ENCODE measurements at places on chromosomes 7 and 10. TPM values are rescaled to one million over a fixed set of nuclear protein-coding genes. Genes with fewer than 3 reads are reported as not detected.

- DNase-seq: no peak
Measured at GRCh38 chr10:48899781-48900180, 39.9 kb downstream of the LRRC18 start.

DNA sequence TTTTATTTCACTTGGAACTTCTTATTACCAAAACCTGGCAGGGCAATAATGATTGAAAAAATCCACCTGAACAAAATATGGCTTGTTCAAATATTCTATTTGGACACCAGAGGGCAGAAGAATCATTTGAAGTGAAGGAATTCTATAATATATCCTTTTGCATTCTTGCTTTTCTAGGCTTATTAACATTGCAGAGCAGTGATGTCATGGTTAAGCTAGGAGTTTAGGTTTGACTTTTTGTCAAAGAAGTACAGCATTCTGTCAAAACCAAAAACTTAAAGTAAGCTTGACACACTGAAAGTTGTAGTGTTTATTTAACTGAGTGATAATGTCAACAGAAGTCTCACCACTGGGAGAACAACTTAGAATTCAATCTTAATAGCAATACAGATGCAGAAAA, 156.0 kb downstream of the SEMA3D start:
- peak; percentile 46 for DNase-seq

DNA sequence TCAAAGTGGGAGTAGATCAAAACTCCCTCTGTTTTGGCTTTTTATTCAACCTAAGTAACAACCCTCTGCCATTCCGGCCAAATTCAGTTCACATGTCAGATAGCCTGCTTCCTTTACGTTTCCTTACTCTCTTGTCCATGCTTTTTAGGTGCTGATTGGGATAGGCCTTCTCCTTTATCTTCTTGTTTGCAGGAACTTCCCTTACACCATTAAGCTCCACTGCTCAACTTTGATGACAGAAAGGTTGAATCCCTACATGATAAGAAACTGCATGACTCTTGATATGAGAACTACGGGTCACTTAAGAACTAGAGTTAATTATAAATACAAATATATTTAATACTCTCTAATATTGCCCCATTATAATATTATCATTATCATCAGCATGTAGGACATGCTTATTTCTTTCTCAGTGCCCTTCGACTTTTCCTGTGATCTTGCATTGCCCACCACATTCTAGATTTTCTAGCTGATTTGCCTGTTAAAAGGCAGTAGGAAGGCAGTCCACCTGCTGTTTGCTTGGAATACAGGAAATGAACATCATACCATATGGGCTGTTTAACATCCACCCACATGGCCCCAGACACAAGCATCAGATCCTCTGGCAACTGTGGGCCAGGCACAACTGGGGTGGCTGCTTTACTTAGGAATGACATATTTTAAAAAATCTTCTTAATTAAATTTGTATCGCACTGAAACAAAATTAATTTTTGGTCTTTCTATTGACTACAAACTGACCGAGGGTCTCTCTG, 59.7 kb upstream of the CCDC6 start:
- no peak for DNase-seq

GRCh38 chr10:22617051-22617450, 97.3 kb downstream of the PIP4K2A start:
- no peak for DNase-seq

DNA sequence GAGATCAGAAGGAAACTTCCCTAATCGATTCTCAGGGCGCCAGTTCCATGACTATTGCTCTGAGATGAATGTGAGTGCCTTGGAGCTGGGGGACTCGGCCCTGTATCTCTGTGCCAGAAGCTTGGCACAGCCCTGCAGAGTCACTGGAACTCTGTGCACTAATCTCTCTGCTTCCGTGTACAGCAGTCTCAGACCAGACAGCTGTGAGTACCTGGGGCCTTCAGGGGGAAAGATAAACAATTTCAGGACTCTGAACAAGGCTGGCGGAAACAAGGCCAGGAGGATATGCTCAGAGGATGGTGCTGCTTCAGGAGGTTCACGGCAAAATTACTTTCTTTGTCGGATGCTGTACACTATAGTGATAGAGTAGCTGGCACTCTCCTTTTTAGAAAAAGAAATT, 131.7 kb upstream of the PRSS58 start:
- no peak for DNase-seq

DNA sequence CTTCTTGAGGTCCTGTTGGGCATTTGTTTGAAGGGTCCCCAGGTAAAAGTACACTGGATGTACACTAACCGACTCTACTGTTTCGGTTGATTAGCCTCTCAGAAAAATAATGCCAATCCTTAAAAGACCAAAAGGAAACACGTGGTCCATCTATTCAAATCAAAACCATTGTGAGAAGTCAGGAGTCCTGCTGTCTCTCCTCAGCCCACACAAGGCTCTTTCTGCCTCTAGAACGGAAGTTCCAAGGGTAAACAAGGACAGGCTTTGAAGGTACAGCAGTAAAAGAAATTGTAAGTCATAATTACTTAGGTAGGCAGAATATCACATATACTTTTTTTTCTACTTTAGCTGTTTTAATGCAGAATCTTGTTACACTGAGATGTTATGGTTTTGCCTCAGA, 71.7 kb upstream of the TPK1 start:
- DNase-seq: no peak

DNA sequence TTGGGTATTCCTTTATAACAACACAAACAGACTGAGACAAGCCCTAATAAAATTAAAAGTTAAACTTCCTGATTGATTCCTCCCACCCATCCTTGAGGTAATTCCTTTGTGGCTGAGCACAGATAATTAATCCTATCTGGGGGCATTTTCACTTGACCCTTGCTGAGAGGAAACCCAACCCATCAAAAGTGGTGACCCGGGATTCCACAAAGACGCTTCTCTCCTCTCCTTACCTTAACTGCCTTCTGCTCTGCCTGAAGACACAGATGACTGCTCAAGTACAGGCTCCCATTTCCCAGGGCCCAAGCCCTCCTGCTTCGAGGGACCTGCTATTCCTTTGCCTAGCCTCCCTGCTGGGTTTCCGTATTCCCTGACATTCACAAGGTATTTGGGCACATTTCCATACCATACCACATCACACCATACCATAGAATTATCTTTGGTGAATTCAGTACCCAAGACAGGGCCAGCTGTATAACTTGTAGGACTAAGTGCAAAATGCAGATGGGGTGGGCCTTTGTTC, 9.8 kb upstream of the MAPK8 start:
- no peak for DNase-seq

Gene SPDYE5
- total RNA-seq: not detected

DNA sequence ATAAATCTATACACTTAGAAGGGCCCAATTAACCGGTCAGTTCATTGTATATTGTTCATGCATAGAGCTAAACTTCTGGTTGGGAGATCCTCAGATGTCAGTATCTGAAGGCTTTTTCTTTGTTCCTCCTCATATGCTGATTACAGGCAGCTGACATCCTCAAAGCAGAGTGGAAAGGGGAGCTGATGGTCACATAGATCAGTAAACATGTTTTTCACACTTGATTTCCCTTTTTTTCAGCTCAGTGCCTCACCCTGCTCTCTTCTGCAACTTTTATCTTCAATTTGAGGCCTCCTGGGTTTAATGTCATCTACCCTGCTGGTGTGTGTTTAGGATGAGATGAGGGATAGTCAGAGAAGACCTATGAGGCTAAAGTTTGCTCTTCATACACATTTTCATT, 297.9 kb upstream of the FZD1 start:
- no peak for DNase-seq

DNA sequence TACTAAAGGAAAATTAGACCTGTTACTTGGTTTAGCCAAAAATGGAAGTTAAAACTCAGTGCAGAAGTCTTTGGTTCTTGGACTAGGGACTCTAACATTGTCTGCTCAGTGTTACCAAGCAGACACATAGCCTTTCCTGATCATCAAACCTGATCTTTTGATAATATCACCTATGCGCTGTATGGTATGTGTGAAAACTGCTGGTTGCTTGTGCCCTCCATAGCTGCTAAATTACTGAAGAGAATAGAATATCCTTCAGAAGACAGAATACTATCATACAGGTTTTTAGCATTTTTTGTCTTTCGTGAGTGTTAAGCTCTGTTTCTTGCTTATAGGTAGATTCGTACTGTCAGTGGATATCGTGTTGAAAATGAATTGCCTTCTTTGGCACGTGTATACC, 68.7 kb downstream of the ST7 start:
- DNase-seq: no peak

Gene CAV1
- 437 TPM for total RNA-seq

DNA sequence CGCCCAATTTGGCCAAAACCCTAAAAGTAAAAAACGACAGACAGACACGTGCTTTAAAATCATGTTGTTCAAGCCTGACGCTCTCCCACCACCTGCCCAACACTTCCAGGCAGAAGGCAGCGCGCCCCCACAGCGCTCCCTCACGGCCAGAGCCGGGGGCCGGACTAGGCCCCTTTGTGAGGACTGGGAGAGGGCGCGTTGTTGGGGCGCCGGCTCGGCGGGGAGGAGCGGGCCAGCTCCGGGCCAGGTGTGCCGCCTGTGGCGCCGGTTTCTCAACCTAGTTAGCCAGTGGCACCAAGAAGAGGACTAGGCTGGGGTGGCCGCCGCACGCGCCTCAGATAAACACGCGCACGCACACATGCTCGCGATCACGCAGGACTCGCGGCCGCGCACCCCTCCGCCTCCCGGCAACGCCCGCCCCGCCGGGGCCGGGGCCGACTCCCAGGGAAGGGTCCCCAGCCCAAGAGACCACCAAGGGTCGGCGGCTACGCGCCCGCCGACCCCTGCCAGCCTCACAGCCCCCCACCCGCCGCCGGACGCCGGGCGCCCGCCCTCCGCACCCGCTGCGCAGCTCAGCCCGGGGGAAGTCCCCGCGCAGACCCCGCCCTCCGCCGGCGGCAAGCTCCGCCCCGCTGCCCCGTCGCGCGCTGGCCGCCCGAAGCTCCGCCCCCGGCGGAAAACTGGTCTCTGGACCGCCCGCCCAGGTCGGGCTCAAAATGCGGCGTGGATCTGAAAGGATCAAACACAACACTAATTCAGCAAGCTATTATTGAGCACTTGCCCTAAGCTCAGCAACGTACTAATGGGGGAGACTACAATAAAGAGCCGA, at the start of gene IMMP2L:
Gene IMMP2L, minus strand, starts transcription at position 589 of the 829 bp plus-strand sequence.
- peak; percentile 83 for DNase-seq

- DNase-seq: no peak
Measured at GRCh38 chr7:124263232-124263827, 230.5 kb upstream of the TMEM229A start.

GRCh38 chr7:2237109-2237602, 4.4 kb upstream of the MAD1L1 start:
- DNase-seq: no peak

GRCh38 chr10:6314620-6315205, 112.0 kb downstream of the PFKFB3 start:
- DNase-seq: peak; percentile 30

Gene WEE2
- 0.03 TPM for total RNA-seq

- DNase-seq: no peak
Measured at GRCh38 chr7:93957767-93958166, 36.2 kb downstream of the GNG11 start.

- no peak for DNase-seq
Measured at GRCh38 chr10:79883986-79884385, 57.4 kb downstream of the NUTM2E start.

- DNase-seq: no peak
Measured at GRCh38 chr7:150361402-150361801, 7.2 kb upstream of the REPIN1 start.

GRCh38 chr10:125016123-125016522, 74.2 kb downstream of the ZRANB1 start:
- DNase-seq: no peak

DNA sequence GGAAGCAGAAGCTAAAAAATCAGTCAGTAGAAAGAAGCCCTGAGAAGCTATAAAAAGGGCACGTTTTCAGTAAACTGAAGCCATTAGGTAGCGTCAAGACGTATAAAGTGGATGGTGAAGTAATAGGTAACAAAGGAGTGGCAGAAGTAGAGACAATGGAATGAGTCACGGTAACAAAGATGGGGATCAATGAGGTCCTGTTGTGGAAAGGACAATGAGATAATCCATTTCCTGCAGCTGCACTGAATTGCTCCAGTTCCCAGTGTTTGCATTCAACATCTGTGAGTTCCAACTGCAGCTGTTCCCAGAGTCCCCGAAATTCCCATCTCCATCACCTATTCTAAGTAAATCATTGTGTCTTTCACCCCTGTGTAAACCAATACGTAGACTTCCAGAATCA, 4.8 kb upstream of the HYCC1 start:
- DNase-seq: peak; percentile 65

Gene SNCG
- 3.9 TPM for total RNA-seq

Gene TMED4
- 71.4 TPM for total RNA-seq

DNA sequence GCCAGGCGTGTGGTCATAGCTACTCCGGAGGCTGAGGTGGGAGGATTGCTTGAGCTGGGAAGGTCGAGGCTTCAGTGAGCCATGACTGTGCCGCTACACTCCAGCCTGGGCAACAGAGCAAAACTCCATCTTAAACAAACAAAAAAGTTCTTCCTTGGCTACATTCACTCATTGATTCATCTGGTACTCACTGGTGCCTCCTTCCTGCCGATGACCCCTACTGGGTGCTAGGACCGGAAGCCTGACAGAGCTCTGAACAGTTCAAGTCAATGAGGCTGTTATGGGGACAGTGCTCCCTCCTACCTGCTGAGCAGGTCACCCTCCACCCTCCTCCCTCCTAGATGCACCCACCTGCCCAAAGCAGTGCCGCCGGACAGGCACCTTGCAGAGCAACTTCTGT, 4.9 kb downstream of the PCOLCE start:
- peak; percentile 62 for DNase-seq

Gene CYP17A1
- not detected for total RNA-seq

GRCh38 chr10:30114881-30115625, 55.7 kb upstream of the JCAD start:
- DNase-seq: no peak

GRCh38 chr10:121831777-121832176, 96.1 kb downstream of the ATE1 start:
- no peak for DNase-seq

DNA sequence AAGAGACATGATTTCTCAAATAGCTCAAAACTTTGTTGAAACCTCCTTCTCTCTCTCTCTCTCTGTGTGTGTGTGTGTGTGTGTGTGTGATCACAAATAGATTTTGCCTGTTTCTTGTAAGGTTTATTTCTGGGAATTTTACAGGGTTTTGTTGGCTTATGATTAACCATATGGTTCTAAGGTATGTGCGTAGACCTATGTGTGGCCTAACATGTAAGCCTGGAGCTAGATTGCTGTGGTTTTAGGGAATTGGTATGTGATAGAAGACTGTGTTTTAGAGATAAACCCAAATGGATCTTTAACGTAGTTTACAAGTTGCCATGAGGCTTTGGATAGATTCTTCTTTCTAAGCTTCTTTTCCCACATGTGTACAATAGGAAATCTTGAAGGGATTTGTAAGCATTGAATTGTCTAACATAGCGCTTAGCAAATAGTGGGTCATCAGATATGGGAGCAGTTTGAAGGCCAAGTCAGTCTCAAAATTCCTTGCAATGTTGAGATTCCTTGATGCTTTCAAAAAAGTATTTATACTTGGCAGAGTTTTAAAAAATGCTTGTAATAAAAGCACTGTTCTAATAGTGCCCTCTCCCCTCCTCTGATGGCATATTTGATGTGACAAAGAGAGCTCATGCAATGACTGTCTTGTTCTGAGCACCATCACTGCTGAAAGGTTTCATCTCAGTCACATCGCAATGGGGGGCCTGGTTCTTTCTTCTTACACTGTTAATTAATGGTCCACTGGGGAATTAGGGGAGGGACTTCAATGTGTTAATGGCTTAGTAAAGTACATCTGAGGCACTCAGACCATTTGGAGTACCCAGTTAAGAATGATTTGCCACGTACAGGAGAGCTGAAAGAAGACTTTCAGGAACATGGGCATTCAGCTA, 118.2 kb downstream of the SNX10 start:
- no peak for DNase-seq

GRCh38 chr10:22825841-22826240, 102.0 kb upstream of the ARMC3 start:
- DNase-seq: no peak
